Upper lobe of left lung (tissue), 6 donors: ENCODE measurements at places on chromosomes 11 and 22. TPM values are rescaled to one million over a fixed set of nuclear protein-coding genes. Genes with fewer than 3 reads are reported as not detected.

DNA sequence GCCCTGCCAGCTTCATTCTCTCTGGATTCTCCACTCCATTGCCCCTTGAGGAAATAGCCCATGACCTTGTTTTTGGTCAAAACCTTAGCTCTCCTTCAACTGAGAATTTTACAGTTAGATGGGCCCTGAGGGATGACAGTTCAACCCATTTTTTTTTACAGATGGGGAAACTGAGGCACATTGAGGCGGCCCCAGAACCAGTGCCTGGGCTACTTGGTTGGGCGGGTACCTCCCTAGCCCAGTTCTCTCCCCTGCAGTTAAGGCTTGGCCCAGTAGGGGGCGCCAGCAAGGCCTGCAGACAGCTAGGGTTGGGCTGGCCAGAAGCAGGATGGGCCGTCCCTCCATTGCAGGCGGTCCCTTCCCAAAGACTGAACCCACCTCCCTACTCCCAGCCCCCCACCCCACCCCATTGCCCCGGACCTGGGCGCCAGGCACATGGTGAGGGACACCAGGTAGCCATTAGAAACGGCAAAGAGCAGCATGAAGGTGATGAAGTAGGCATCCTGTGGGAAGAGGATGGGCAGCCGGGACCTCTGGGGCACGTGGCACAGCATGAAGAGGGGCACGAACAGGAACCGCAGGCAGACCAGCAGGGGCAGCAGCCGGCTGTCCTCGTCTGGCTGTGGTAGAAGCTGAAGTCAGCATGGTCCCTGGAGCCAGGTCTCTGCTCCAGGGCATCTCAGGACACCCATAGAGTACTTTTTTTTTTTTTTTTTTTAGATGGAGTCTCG lies 7.6 kb downstream of the SLC29A2 start:
- peak; percentile 31 for DNase-seq

DNA sequence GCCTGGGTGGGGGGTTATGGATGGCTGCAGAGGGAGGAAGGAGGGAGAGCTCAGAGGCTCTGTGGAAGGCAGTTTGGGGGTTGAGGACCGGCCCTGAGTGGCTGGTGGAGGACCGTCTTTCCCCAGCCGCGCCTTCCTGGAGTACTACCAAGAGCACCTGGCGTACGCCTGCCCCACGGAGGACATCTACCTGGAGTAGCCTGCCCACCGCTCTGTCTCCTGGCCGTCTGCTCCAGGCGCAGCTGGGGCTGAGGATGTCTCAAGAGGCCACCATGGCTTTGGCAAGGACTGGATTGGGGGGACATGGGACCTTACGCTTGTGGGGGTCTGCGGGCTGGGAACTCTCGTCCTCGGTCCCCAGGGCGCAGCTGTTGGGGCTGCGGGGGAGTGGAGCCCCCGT lies 10.0 kb downstream of the MAPK8IP2 start:
- peak; percentile 12 for DNase-seq

DNA sequence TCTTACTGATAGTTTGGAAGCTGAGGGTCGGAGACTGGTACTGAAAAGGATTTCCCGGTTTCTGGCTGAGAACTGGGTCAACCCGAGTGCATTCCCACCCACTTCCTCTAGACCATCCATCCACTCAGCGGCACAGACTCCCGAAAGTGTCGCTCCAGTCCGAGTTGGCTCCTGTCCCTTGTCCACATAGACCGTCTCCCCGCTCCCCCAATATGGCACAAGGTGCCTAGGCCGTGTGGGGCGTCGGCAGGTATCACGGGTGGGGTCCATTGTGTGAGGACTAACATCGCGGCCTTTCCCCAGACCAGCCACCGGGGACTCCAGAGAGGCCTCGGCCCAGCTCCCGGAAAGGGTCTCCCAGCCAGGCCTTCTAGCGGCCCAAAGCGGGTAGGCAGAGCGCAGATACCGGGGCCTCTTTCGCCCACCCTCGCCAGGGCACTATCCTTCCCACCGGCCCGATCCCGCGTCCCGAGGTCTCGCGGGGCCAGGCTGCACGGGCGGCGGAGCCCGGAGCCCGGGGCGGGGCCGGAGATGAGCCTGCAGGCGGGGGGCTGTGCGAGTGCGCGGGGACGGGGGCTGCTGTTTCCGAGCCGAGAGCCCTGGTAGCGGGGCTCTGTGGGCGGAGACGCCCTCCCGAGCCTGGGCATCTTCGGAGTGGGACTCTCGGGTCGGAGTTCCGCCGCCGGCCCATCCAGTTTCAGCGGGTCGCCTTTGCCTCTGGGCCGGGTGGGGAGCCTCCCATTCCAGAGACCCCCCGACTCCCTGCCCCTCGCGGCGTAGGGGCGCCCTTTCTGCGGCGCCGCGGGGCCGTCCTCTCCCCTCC lies 21.1 kb downstream of the SERPINH1 start:
- DNase-seq = peak; percentile 92

DNA sequence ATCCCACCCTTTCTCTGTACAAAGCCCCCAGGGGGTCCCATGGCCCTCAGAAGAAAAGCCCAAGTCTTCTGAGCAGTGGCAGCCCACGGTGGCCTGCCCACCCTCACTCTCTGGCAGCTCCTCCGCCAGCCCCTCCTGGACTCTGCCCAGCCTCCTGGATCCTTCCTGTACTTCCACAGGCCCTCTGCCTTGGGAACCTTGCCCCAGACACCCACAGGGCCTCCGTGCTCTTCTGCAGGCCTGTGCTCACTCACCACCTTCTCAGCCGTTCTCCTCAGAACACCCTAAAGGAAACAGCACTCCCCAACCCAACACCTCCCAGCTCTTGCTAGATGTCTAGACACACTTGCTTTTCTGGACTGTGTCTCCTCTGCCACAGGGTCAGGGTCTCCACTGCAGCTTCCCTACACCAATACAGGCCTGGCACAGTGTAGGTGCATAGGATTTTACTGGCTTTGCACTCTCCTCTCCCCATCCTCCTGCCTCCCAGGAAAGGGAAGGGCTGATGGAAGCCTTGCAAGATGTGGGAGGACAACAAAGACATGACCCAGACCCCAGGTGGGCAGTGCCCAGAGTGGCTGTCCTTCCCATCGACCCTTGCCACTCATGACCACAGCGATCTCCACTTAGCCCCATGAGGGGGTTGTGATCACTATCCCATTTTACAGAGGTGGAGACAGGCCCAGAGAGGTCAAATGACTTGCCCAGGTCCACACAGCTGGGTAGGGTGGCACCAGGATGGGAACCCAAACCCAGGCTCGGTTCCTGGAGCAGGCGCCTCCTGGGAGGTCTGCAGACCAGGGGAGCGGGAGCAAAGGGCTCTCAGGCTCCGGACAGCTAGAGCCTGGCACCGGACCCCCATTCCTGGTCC lies 2.0 kb downstream of the SCARF2 start:
- DNase-seq = no peak

DNA sequence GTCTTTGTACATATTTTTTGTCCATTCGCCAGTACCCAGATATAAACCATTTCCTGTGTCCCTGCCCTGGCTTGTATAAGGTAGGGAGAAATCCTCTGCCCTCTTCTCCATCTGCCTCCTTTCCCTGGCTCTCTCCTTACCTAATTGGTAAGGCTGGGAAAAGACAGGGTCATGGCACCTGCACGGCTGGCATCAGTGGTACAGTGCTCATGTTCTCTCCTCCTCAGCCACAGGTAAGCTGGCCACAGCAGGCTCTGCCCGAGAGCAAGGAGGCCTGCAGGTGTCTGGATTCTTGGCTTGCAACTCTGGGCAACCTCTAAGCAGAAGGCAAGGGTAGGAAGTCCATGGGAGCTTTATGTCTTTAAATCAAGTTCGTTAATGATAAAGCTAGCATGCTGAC lies 419.9 kb downstream of the BUD13 start:
- no peak for DNase-seq

GRCh38 chr11:35404388-35404775 lies 15.0 kb downstream of the SLC1A2 start:
- peak; percentile 61 for DNase-seq

DNA sequence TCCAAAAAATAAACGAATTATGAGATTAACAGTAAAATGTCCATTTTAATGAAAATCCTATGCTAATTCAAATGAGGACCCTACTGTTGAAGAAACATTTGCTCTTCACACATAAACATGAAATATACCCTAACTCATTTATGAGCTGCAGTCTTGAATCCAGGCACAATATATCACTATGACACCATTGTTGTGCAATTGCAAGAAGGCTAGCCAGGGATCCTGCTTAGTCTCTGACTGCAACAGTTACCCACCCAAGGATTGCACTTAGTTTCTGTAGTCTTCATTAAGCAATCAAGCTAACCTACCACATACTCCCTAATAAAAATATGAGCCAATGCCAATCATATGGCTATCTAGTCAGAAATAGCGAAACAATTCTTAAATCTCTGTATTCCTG lies 981.0 kb upstream of the FAT3 start:
- no peak for DNase-seq

DNA sequence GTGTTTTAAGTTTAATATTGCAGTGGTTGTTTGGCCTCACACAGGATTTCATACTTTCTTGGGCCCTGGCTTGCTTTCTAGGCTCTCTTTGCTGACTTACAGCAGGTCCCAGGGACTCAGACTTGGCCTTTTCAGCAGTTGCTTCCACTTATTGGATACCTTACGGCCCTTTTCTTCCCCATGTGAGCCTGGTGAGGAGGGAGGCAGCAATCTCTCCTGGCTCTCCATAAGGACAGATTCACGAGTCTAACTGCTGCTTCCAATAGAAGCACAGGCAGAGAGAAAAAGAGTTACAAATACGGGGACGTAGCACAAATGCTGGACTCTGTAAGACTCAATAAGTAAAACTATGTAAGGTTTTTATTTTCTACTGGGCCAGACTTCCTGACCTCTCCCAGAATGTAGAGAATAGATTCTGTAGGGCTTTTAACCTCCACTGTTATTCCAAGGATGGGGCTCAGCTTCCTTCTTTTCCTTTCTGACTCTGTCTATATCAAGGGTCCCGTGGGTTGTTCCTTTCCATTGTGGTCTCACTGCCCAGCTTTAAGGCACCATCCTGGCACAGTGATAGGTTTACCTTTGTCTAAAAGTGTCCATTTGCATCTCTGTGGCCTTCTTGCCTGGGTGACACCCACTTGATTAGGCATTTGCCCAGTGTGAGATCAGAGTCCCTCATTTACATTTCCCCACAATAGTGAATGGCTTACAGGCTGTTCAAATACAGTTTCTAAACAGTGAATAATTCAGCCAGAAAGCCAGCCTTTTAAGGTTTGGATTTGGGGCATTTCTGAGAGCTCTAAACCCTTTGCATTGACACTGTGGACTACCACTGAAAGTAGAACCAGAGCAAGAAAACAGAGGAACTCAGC lies 92.8 kb downstream of the RASSF10 start:
- DNase-seq = no peak

DNA sequence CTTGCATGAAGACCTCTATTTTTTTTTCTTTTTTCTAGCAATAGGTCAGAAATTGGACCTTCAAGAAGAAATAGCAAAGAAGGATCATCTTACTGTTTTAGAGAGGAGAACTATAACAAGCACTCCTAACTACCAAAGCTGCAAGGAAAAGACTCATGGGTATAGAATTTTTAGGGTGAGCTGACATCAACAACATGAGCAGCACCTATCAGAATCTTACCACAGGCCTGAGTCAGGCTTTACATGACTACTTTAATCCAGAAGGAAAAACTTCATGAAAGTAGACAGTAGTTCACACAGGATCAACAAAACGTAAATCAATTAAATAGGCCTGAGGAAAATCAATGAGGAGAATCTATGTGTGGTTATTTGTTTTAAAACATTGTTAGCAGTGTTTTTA lies 130.5 kb downstream of the FAM76B start:
- no peak for DNase-seq

DNA sequence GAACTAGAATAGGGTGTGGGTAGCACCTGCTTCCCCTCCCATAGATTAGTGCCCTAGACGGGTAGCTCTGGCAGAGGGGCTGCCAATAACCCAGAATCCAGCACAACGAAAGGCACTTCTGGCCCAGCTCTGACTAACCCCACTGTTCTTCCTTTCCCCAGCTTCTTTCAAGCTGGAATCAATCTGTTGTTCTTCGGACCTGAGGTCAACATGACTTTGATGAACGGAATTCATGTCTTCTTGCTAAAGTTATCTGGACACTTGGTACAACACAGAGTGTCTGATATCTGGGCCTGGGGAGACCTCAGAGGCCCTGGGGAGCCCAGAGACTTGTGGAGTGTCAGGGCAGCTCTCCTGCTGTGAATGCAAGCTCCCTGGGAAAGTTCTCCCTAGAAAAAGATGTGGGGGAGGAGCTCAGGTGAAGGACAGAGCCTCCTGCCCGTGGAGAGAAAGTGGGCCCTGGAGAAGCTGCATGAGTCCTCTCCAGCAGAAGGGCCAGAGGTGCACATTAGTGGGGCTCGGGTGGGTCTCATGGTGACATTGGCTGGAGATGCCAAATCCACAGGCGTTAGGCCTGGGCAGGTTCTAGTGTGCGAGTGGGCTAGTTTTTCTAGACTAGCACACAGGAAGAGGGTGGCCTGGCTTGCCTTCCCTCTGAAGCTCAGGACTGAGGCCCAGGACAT lies 6.3 kb downstream of the KCNJ11 start:
- DNase-seq = no peak

- DNase-seq = no peak
These were observed 12.0 kb upstream of the GDPD5 start for GRCh38 chr11:75537740-75538139.

DNA sequence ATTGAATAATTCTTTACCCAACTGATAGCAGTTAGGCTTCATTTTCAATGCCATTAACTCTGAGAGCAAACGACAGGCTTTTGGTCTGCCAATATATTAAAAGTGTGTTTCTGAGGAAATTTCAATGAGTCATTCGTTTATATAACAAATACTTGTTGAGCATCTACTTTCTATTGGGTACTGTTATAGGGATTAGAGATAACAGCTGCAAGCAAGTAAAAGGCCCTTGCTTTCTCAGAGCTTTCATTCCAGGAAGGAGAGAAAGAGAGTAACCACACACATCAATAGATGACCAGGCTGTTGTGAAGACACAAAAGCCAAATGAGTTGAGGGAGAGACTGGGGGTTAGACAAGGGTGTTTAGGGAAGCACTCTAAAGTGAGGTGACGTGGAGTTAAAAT lies 35.7 kb downstream of the CD44 start:
- DNase-seq = no peak

DNA sequence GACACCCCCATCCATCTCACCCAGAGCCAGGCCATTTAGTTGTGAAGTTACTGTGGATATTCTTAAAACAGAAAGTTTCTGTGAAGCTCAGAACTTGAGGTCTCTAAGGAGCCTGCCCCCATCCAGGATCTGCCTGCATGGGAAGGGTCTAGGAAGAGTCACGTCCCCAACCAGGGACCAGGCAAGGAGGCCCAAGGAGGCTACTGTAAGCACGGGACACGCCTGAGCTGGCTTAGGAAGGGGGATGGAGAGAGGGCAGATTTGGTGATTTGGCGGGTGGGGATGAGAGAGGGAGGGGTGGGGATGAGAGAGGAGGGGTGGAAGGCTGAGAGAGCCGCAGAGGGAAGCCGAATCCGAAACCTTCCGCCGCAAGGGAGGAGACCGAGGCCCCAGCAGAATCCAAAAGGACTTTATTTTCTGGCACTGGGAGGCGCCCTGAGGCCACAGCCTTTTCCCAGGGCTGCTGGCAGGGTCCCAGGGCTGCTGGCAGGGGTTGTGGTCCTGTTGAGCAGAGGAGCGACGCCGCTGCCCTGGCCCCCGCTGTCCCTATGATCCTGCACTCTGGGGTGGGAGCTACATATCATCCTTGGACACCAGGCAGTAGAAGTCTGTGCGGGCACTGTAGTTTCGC lies 9.4 kb downstream of the SIGIRR start:
- peak; percentile 87 for DNase-seq

GRCh38 chr22:35220221-35220620 lies 37.1 kb upstream of the HMGXB4 start:
- no peak for DNase-seq

Gene CALCA
- not detected for total RNA-seq

Gene TSSK2
- not detected for total RNA-seq

Gene APIP
- total RNA-seq = 23.9 TPM

Gene TPBGL
- 0.94 TPM for total RNA-seq

Gene DNAJB7
- not detected for total RNA-seq

Gene OR4D5
- not detected for total RNA-seq

Gene CDKN1C
- total RNA-seq = 71.9 TPM

Gene APOBEC3G
- 10.2 TPM for total RNA-seq

Gene PKP3
- 41.6 TPM for total RNA-seq
